ENCODE measurements at places on chromosomes 1 and 21. TPM values are rescaled to one million over a fixed set of nuclear protein-coding genes. Genes with fewer than 3 reads are reported as not detected.

DNA sequence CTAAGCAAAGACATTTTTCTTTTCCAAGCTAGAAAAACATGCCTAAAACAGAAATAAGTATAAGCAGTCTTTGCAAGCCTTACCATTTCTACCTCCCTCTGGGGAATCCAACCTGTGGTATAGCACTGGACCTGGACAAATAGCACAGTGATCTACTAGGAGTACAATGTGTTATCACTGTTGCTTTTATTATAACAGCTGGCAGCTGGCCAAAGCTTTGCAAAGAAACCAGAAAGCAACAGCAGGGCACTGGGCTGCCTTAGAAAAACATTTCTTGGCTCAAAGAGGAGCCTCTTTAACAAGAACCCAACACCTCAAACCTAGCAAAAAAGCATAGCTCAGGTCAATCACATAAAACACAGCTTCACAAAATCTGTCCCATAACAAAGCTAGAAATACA is 294.5 kb upstream of the GREM2 start:
- no peak for DNase-seq

- DNase-seq = no peak
These were observed 21.4 kb upstream of the CHIT1 start for GRCh38 chr1:203250911-203251310.

DNA sequence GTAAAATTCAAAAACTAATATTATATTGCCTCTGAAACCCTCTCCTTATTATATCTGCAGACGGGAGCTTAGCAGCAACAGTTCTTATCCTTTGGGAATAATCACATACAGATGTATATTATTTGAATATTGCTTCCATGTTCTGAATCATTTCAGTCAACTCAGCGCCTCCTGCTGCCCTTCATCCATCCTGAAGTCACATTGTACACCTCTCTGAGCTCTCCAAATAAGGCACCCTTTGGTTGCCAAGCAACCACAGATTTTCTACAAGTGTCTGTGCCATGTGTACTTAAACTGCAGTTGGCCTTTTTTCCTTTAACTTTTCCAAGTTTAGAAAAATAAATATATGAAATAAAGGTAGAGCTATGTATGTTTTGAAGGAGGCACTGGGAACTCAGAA is 384.3 kb downstream of the LRRIQ3 start:
- DNase-seq = no peak

- no peak for DNase-seq
These were observed 77.2 kb downstream of the KCNN3 start for GRCh38 chr1:154792899-154793298.

- no peak for DNase-seq
These were observed 585 bp downstream of the ADGRL4 start for GRCh38 chr1:79005945-79006344.

GRCh38 chr1:11502516-11502915 is 23.6 kb downstream of the DISP3 start:
- no peak for DNase-seq

IL23R gene
- 0.48 TPM for total RNA-seq

LINGO4 gene
- 0.35 TPM for total RNA-seq

Measured in activated CD4-positive, alpha-beta T cell treated with anti-CD3 and anti-CD28 coated beads, Interleukin-2, amount 10 ng/mL, durations not matched to agents 7 days and 5 days (primary cell).